ENCODE measurements at places on chromosomes 12 and 14.

- no peak for DNase-seq
These were observed 16.8 kb upstream of the TESPA1 start for GRCh38 chr12:55001198-55001868.

- DNase-seq: no peak
These were observed 38.9 kb downstream of the RASSF8 start for GRCh38 chr12:25997201-25997963.

DNA sequence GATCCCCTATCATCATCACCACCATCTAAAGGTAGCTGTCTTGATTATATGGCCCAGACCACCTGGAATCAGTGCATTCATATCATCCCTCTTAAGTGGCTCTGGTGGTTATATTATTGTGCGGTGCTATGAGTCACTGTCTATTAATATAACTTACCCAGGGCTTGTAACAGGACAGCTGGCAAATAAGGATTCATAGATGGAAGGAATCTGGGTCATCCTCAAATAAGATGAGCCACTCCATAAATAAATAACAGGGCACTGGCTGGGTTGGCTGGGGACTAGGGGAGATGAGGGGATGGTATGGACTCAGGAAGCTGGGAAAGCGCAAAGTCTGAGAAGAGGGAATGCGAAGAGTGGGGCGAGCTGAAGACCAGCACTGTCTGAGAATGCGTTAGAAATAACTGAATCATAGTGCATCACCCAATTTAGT is 216.1 kb downstream of the NUAK1 start:
- DNase-seq: no peak

DNA sequence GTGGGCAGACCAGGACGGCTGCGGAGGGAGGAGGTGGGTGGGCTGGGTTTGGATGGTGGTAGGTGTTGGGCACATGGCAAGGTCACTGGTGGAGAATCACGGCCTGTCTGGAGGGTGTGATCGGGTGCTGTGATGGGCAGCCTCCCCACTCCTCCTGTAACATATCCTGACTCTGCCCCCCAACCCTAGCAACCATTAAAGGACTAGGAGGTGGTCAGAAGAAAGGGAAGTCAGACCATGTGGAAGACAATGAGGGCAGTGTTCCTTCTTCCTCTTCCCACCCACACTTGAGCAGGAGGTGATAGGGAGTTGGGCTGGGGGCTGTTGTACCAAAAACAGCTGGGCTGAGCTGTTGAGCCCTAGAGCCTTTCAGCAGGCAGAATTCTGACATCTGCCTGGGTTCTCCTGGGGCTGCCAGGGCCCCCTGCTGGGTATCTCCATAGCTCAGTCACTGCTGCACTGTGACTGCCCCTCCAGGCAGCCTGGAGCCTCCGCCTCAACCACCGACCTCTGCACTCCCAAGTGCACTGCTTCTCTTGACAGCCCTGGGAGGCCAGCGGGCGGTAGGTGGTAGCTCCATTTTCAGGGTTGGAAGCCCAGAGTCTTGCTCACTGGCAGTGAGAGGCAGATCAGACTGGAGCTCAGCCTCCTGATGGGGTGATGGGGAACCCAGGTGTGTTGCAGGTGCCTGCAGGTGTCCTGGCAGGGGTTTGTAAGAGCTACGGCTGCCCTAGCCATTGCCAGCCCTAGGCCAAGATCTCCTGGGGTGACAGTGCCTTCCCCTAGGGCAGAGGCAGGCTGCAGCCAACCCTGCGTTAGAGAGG is 15.4 kb downstream of the VASH1 start:
- DNase-seq: peak; percentile 30

GRCh38 chr14:93566065-93566693 is 135.4 kb downstream of the UNC79 start:
- DNase-seq: no peak

DNA sequence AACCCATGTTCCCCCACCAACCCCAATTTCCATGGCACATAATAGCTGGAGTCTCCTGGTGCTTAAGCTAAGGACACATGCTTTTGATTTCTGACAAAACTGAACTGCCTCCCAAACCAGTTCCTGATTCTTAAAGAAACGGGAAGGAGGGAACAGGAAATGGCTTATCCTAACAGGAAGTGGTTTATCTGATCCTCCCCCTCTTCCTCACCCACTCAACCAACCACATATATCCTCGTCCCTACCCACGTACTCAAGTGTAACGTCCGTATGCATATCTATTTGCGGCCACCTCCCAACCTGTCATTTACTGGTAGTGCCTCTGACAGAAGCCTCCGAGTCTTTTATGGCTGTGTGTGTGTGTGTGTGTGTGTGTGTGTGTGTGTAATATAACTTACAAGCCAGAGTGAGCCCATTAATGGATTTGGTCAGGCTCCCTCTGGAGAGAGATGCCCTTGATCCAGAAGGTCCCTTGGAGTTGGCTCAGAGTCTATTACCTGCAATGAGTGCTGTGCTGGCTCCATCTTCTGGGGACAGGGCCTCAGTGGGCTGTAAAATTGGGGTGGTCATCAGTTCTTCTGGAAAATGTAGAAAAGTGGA is 7.7 kb downstream of the DAZAP2 start:
- peak; percentile 58 for DNase-seq

- no peak for DNase-seq
These were observed 44.7 kb downstream of the PTPN11 start for GRCh38 chr12:112463478-112463877.

- DNase-seq: no peak
These were observed 30.1 kb downstream of the LRFN5 start for GRCh38 chr14:41636492-41637392.

DNA sequence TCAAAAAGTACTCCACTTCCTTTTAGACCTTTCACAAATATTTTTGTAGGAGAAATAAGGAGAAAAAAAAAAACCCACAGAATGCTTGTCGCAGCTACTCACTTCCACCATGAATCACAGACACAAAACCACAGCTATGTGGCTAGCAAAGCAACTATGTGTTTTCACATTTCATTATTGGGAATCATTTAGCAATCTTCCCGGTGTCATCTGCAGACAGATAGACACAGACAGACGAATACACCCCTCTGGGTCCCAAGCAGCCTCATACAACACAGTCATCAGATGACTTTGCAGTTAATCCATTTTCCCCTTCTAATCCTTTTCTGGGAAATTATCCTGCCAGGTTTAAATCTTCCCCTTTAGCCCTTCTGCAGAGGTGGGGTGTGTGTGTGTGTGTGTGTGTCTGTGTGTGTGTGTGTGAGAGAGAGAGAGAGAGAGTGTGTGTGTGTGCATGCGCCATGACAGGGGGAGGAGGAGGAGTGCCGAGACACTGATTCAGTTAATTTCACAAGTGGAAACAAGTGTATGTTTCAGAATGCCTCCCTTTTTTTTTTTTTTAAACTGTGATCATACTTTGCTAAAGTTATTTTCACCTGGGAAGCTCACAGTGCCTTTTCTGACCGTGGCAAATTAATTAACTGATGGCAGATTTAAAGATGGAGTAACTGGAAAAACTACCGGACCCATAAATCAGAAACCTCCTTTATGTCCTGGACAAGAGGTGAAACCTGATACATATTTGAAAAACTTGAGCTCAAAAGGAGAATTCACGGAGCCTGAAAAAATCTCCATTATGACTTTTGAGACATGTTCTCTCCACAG is 39.9 kb downstream of the LTBP2 start:
- DNase-seq: peak; percentile 52
